AG09309 (cell line): ENCODE measurements at places on chromosomes 4 and X.

DNA sequence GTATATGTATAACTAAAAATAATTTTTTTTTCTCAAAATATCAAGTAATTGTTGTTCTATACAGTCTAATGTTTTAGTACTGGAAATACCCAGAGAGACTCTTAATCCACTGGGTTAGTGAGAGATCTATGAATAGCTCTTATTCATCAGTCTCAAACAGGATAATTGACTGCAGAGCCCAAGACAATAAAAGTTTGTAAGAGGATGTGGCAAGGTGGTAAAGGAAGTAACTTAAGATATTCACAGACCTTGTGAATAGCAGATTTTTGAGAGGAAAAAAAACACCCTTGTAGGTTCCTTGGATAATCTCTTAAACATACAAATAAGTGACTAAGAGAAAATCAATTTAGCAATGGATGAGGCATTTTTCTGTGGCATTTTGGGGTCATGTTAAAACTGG is 210.9 kb upstream of the FAM241A start:
- no peak for DNase-seq

GRCh38 chr4:47075262-47075661 is 43.9 kb downstream of the GABRB1 start:
- no peak for DNase-seq

GRCh38 chrX:129721870-129722269 is 16.9 kb upstream of the XPNPEP2 start:
- DNase-seq, result no peak

- no peak for DNase-seq
These were observed 633.4 kb upstream of the AADAT start for GRCh38 chr4:170723171-170723570.

- DNase-seq, result no peak
These were observed 28.3 kb downstream of the TMEM144 start for GRCh38 chr4:158238575-158238974.

GRCh38 chrX:133587818-133588217 is 172.5 kb upstream of the GPC4 start:
- DNase-seq, result no peak

- DNase-seq, result no peak
These were observed 111.4 kb downstream of the VSIG4 start for GRCh38 chrX:65928522-65928921.

DNA sequence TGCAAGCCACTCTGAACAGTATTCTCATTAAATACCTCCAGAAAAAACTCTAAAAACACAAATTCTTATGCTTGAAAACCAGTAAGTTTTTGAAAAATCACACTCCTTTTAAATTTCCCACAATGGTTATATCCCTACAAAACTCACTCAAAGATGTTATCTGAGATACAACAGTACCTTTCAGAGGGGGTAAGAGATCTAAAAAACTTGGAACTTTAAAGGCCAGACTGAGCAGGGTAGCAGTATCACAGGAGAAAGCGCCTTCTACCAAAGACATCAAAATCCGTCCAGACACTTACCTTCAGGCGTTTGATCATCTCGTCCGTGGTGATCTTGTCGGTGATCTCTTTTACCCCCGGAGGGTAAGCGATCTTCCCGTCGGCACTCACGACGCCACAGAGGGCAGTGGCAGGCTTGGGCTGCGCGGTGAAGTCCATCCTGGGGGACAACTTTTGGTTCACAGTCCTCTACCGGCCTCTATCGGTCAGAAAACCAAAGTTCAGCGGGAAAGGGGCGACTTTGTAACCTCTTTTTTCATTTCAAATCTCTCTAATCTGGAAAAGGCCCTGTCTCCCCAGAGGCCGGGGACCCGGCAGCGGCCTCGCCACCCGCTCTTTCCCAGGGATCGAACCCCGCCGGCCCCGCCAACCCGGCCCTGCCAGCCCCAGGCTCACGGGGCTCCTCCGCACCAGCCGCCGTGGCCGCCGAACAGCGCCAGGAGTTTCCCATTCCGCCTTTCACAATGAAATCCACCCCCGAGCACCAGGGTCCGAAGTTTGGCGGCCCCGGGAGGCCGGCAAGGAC is 1.4 kb downstream of the PDS5A start:
- DNase-seq, result peak; percentile 37

GRCh38 chr4:165537028-165537648 is 158.3 kb downstream of the CPE start:
- DNase-seq, result peak; percentile 14

DNA sequence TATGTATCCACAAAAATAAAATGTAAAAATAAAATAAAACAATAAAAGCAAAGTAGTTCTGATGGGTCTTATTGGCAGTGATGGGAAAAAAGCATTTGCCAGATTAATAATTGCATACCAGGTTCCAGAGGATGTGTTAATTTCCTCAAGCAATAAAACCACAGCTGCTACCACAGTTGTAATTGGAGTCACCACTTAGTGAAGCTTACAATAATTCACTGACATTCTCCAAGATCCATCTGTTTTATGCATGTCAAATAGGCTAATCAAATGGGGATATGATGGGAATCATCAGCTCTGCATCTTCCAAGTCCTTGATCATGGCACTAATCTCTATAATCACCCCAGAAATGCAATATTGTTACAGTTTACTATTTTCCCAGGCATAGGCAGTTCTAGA is 123.5 kb upstream of the EMCN start:
- no peak for DNase-seq

DNA sequence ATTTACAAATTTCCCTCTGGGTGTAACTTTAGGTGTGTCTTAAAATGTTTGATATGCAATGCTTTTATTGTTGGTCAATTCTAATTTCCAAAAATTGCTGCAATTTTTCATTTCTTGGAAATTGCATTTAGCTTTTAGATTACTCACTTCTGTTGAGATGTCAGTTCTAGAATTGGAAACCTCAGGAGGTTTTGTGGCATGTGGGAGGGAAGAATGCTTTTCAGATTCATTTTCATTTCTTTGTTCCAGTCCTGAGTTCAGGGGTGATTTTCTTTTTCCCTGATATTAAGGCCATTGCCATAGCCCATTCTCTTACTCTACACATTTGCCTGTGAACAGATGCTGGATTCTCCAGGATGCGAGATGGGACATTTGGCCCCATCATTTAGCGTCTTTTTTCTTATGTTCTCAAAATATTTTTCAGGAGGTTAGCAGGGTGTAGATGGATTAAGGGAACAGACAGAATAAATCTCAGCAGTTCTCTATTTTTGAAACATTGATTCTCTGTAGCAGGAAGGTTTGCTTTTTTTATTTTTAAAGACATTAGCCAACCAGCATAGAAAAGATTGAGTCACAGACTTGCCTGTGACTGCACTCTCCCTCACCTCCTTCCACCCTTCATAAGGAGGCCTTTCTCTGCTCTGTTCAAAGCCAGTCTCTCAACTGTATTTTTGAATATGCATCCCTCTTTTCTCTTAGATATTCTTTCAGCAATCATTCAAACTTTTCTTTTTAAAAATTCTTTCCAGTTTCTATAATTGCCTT is 238.4 kb upstream of the ANXA3 start:
- no peak for DNase-seq

- DNase-seq, result peak; percentile 82
These were observed 6.9 kb upstream of the AFF1 start for GRCh38 chr4:86927843-86928395.

- DNase-seq, result no peak
These were observed 66.1 kb downstream of the TNIP2 start for GRCh38 chr4:2689825-2690700.

- DNase-seq, result no peak
These were observed 27.3 kb downstream of the PRDX4 start for GRCh38 chrX:23694606-23695005.

DNA sequence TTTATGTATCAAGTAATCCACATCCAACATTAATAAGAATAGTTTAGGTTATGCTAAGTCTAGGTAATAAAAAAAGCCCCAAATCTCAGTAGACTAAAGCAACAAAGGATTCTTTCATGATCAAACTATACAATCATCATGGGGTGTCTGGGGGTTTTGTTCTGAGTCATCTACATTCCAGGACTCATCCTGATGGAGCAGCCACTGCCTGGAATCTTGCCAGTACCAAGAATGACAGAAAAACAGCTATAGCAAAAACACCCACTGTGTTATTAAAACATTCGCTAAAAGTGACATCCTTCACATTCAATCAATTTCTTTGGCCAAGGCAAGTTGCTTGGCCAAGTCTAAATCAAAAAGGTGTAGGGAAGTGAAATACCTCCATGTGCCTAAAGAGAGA is 3.9 kb upstream of the ARHGEF38 start:
- no peak for DNase-seq

DNA sequence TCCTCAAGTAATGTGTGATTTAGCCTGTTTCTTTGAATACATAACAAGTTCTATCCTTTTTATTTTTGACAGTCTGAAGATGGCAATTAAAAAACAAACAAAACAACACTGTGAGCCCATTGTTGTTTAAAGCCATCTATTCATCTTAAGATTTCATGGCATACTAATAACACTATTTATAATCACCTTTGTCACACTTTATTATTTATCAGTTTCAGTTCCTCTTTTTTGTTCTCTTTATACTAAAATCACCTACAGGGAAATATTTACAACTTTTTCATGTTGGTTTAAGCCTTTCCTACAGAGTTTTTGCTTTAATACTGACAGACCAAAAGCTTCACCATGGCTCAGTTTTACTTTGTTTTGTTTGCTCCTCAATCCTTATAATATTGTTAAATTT is 247.4 kb upstream of the CTSO start:
- DNase-seq, result no peak

DNA sequence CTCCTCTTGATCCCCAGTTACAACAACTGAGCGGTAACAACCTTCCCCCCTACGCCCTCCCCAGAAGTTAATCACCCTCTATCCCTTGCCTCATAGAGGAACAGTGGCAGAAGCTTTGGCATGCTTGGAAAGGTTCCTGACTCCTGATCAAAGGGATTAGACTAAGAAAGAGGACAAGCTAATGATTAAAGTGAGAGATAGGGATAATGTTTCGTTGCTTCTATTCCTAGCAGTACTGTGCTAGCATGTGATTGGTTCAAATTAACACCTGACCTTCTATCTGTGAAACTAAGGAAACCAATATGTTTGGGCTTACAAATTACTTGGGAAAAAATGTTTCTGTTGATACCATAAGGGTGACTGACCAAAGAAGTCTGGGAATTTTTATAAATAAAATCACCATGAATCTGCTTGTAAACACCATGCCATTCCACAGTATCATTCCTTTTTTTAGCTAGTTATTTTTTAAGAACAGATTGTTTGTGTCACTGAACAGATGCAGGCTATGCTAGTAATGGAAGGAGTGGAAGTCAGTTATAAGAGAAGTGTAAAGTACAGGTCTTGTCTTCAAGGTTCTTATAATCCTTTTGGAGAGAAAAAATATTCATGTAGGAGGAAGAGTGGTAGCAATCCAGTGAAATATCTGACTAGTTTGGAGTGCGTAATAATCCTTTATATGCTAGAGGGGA is 11.3 kb upstream of the ATP1B4 start:
- DNase-seq, result no peak

DNA sequence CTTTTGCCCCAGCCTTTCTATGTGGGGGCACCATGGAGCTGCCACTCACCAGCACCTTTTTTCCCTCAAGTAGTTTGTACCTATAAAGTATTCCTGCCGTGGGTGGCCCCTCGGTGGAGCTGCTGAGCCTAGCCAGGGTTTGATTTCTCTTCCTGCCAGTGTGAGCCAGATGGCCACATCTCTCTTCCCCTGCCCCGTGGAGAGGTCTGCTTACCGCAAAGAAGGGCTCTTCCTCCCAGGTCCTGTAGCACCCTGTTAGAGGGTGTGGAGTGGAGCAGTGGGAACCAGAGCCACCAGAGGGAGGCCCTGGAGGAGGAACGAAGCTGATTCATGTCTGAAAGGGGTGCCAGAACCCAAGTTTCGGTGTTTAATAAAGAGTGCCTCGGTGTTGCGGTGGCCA is 95.4 kb downstream of the PTTG2 start:
- DNase-seq, result no peak

DNA sequence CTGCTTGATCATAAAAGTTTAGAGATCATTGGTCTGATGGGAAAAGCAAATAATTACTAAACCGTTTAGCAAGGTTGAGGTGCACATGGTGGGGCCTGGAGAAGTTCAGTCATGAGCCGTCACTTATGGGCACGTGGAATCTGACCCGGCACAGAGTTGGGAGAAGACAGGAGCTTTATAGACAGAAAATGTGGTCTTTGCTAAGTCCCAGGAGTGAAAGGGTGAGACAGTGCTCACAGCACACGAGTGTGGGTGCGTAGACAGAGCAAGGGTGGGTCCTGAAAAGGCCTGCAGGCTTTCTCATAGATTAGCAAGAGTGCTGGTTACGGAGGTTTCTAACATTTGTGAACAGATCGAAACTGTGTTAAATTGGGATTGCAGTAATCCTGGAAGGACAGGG is 43.8 kb downstream of the HTT start:
- no peak for DNase-seq

- DNase-seq, result no peak
These were observed 99.0 kb downstream of the ANOS1 start for GRCh38 chrX:8632924-8633323.

DNA sequence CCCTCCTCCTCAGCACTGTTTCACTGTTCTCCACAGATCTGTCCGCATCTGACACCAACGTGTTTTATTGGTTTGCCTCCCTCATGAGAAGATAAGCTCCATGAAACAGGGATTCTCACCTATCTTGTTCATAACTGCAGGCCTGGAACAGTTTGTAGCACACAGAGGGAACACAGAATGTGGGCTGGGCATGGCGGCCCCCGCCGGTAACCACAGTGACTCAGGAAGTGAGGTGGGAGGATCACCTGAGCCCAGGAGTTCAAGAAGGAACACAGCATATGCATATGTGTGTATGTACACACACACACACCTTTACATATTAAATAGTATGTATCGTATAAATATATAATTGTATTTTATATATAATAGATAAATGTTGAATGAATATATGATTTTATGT is 168.6 kb downstream of the AFAP1 start:
- DNase-seq, result no peak

GRCh38 chr4:165788686-165789463 is 84.2 kb upstream of the TLL1 start:
- no peak for DNase-seq

DNA sequence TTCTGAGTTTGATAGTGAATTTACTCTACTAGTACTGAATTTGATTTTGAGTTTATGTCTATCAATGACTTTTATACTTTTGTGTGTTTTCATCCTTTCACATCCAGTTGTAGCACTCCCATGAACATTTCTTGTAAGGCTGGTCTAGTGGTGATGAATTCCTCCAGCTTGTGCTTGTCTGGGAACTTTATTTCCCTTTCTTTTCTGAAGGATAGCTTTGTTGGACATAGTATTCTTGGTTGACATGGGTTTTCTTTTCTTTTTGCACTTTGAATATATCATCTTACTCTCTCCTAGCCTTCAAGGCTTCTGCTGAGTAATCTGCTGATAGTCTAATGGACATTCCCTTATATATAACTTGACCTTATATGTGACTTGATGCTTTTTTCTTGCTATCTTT is 32.5 kb upstream of the IL2 start:
- no peak for DNase-seq
